ENCODE measurements at places on chromosomes 3 and 15.

- DNase-seq: no peak
These were observed 77.9 kb downstream of the ISG20 start for GRCh38 chr15:88716543-88717381.

- DNase-seq: no peak
These were observed 6.1 kb downstream of the RASGRP1 start for GRCh38 chr15:38558372-38559059.

GRCh38 chr15:62913246-62913645, 129.3 kb upstream of the TPM1 start:
- no peak for DNase-seq

DNA sequence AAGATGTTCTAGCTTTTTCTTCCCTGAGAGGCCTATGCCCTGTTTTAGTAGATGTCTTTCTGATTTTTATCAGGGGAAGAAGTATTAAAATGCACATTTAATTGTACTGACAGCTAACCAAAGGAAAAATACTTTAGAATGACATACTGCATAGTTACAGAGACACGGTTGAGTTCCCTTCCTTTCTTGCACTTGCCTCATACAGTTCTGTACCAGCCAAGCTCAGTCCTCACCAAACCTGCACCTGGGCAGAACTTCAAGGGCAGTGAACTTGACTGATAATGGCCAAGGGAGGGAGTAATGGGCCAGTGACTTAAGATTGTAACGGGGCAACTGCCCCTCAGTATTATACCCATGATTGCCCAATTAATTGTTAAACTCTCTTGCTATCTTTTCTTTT, 34.1 kb upstream of the RASGRP1 start:
- DNase-seq: no peak

DNA sequence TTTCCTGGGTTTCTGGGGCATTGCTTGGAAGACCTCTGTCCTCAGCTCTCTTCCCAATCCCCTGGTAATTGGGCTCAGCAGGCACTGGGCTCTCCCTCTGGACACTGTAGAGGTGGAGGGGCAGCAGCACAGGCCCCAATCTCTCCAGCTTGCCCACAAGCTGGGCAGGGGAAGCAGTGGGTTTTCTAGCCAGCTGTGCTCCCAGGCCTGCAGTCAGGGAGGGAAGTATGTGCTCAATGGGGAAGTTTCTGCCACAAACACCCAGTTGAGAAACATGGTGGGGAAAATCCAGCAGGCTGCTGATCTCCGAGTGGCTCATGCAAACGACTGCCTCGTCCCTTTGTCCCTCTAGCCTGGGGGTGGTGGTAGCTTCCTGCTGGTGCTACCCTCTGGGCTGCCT, 12.8 kb upstream of the RFT1 start:
- no peak for DNase-seq

All from stimulated activated CD4-positive, alpha-beta T cell treated with anti-CD3 and anti-CD28 coated beads, Interleukin-1b, Interleukin-23, amount 100 ng/mL, for 4 hours (primary cell).